ENCODE measurements at places on chromosomes 2 and 18. TPM values are rescaled to one million over a fixed set of nuclear protein-coding genes. Genes with fewer than 3 reads are reported as not detected.

Gene NEU2
- not detected for total RNA-seq

Gene NEUROD1
- not detected for total RNA-seq

Gene RUFY4
- not detected for total RNA-seq

Gene CNGA3
- under 0.01 TPM for total RNA-seq

Gene SAP130
- 2.6 TPM for total RNA-seq

Gene INHBB
- not detected for total RNA-seq

Gene CPSF3
- 53.0 TPM for total RNA-seq

Gene CYB5A
- 113 TPM for total RNA-seq

Gene MYO1B
- total RNA-seq, result 151 TPM

Gene HOXD11
- not detected for total RNA-seq

Gene CYP26B1
- total RNA-seq, result 0.51 TPM

Gene DSC2
- under 0.01 TPM for total RNA-seq

Gene UGT1A10
- not detected for total RNA-seq

Gene PFN4
- 1.5 TPM for total RNA-seq

Gene TMEM150A
- total RNA-seq, result 11.8 TPM

Gene PRKAG3
- 0.26 TPM for total RNA-seq

Gene CLHC1
- 7.2 TPM for total RNA-seq

Gene C1GALT1C1L
- 0.51 TPM for total RNA-seq

Gene FAM237A
- not detected for total RNA-seq

Gene SDC1
- total RNA-seq, result 56.8 TPM

Gene GAREM1
- 1.5 TPM for total RNA-seq

Gene LOXL3
- total RNA-seq, result 12.6 TPM

Gene LIMS1
- 52.7 TPM for total RNA-seq

Gene LIPG
- 0.50 TPM for total RNA-seq

Gene TIGD1
- 2.1 TPM for total RNA-seq

Gene CCDC141
- total RNA-seq, result 0.17 TPM

Gene NLRC4
- total RNA-seq, result not detected

Gene DQX1
- not detected for total RNA-seq

Gene EMILIN1
- total RNA-seq, result 251 TPM

Gene RESP18
- not detected for total RNA-seq

Gene CHRND
- not detected for total RNA-seq

Gene TNFAIP6
- 53.8 TPM for total RNA-seq

Gene SATB2
- total RNA-seq, result 13.9 TPM

Gene GNLY
- total RNA-seq, result not detected

Gene CCBE1
- 60.9 TPM for total RNA-seq

Gene NAGK
- total RNA-seq, result 50.4 TPM

Gene ALPG
- not detected for total RNA-seq

Gene SERPINB2
- total RNA-seq, result 3.9 TPM

Gene PPP1R1C
- 0.50 TPM for total RNA-seq

Gene CENPO
- total RNA-seq, result 9.1 TPM

Gene PIAS2
- total RNA-seq, result 14.4 TPM

Gene ARHGEF33
- total RNA-seq, result 0.50 TPM

Gene FBXO41
- total RNA-seq, result 0.77 TPM

Gene DNAJC5G
- total RNA-seq, result not detected

Gene KLHL30
- 1.2 TPM for total RNA-seq

Gene CTNNA2
- not detected for total RNA-seq

Gene NOSTRIN
- total RNA-seq, result not detected

Gene RHOB
- 171 TPM for total RNA-seq

Gene RIT2
- not detected for total RNA-seq

Gene ASB18
- not detected for total RNA-seq

Gene SLC9A4
- not detected for total RNA-seq

Gene UPP2
- not detected for total RNA-seq

Gene NFATC1
- 2.6 TPM for total RNA-seq
